NCI-H2029 treated with DMSO at 0.1 percent for 48 hours (cell line): ENCODE measurements at places on chromosomes 2 and 18.

- DNase-seq: no peak
These were observed 130.9 kb downstream of the RNF152 start for GRCh38 chr18:61761875-61762274.

DNA sequence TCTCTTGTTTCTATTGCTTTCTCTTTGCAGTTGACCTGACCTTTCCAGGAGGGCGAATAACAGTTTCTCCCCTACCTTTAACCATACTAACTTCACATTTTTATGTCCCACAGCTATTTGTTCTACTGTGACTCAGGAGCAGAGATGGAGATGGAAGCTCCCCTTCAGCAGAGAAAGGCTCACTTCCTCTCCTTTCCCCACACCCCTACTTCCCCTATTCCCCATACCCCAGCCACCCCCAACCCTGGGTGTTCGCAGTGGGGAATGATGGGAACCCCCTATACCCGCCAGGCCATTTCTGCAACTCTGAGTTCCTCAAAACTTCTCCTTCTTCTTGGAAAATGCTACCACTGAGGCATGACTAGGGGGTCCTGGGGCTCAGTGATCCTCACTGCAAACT lies 285.4 kb upstream of the MGAT5 start:
- DNase-seq: no peak

DNA sequence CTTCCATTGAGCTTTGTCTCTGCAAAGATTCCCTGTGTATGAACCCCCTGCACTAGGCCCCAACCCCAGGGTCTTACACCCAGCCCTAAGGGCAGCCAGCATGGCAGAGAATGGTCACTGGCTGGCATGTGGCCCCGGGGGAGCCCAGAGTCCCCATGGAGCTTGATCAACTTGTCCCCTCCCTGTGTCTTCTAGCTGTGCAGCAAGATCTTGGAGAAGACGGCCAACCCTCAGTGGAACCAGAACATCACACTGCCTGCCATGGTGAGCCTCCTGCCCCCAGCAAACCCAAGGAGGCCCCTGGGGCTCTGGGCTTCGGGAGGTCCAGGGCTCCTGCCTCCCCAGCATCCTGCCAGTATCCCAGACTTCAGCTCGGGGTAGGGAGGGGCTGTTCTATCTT lies 81.5 kb downstream of the DYSF start:
- no peak for DNase-seq

- no peak for DNase-seq
These were observed 356.2 kb downstream of the KCNJ3 start for GRCh38 chr2:155054712-155055111.

- DNase-seq: no peak
These were observed 306.2 kb upstream of the ZEB2 start for GRCh38 chr2:144826105-144826504.

DNA sequence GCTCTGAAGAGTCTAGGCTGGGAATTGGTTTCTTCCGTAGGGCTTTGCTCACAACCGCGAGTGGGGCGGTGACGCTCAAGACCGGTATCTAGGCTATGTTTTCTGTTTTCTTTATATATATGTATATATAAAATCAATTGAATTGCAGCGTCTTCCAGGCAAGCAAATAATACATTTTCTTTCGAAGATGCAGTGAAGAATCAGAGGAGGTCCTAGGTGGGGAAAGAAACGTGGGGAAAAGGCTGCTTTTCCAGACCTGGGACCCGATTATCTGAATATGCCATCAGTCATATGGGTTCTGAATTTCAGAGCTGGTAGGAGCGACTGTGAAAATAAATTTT lies 714 bp upstream of the SCN9A start:
- no peak for DNase-seq

- DNase-seq: no peak
These were observed 204.2 kb downstream of the TMEM247 start for GRCh38 chr2:46683541-46683940.

GRCh38 chr2:23912054-23912453 lies 14.9 kb downstream of the ATAD2B start:
- no peak for DNase-seq

GRCh38 chr2:188629753-188630527 lies 338.3 kb downstream of the GULP1 start:
- no peak for DNase-seq

DNA sequence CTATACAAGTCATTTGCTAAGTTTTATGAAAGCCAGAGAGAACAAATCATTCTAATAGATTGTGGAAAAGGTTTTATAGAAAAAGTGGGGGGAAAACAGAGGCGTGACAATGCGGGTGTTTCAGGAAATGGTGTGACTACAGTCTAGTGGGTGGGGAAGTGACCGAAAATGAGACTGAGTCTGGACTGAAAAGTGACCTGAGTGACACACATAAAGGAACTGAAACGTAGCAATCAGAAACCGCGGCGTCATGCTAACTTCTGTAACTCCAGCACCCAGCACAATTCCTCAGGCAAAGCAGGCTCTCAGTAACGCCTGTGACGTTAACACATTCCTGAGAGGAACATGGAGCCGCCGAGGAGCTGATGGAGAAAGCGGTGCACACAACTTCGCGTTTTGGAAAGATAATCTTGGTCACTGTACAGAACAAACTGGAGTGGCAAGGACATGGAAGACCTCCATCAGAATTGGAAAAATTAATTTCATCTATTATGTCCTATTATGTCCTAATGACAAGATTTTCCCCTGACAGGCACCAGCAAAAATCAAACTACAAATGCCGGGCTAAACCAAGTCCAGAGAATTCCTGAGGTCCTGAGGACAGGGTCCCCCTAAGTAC lies 1.4 kb upstream of the CD226 start:
- no peak for DNase-seq

DNA sequence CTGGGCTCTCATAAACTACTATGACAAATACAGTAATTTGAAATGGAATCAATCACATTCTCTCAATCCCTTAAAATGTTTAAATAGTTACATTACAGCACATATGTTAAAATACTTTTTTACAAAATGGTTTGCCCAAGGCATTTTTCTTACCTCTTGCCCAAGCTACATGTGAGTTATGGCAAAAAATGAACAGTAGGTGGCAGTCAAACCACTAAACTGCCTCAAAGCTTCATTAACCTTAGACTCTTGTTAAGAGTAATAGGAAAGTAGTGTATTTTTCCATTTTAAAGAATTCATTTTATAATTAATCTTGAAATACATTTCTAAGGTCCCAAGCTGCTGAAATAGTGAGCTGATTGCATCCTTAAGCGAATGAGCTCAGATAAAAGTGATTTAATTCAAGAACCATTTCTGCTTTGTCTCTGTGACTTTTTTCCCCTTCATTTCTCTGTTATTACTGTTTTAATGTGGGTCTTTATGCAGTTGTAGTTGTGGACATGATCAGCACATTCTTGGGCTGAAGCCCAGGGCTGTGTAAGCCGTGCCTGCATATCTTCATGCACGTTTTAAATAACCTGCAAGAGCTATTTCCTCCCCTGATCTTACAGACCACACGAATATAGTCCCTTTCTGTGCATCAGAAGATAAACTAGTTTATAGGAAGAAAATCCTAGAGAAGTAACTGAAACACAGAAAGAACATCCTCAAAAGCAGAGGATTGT lies 311.8 kb downstream of the LNPK start:
- peak; percentile 44 for DNase-seq

GRCh38 chr2:162125138-162125537 lies 26.9 kb downstream of the GCG start:
- DNase-seq: no peak

GRCh38 chr2:62071126-62071598 lies 124.8 kb upstream of the B3GNT2 start:
- DNase-seq: no peak

DNA sequence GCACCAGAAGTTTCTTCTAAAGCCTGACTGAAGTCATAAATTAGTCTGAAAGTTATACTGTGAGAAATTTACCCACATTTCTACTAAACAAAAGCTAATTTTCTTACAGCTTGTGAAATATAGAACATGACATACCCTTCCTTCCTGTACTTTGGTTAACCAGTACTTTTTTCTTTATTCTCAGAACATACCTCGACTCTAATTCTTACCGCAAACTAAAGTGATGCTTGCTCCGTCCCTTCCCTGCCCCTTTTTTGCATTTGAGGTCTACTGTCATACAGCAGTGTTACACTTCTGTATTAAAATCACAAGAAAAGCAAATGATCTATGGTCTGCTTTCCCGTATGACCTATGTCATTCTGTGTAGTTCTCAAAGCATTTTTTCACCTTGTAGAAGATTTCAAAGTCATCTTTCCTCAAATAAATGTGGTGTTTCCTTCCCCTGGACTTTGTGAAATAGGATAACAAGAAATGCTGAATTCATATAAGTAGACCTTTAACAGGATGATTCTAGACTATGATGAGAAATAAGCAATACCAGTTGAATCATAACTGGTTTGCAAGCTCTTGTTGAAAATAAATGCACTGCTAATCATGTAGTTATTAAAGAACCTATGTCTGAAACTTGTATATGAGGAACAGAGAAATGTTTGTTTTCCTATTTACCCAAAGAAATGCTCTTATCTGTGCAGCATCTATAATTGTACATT lies 30.4 kb downstream of the CYTIP start:
- no peak for DNase-seq

DNA sequence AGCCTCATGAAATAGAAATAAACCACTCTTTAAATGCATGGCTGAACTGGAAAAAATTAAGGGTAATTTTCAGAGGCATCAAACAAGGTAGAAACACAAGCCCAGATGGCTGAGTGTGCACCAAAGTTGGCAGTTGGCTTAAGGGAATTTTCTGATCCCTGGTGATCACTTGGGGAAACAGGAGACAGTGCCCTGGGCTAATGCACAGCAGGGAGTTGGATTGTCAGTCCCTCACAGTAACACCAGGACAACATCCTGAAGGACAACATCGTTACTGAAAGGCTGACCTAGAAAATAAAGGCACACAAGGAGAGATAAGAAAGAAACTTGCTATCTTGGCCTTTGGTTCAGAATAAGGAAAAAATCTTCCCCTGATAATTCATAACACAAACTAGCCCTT lies 417.0 kb downstream of the SLC4A3 start:
- no peak for DNase-seq

DNA sequence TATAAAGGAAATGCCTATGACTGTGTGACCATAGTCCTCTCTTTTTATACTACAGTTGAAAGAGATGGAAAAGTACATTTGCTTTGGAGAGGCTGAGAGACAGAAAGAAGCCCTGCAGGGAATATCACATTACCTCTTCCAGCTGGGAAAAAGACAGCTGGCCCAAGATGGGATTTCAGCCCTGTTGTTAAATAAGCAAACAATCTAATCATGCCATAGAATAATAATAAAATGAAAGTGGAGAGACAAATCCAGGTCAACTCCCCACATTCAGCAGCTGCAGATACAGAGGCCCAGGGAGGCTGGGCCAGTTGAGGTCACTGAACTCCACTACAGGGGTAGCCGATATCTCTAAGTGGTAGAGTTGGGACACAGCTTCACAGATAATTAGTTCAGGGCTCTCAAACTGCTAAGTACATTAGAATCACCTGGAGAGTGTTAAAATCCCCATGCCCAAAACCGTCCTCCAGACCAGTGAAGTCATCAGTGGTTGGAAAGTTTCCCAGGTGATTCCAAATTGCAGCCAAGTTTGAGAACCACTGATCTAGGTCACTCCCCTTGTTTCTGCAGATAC lies 81.9 kb downstream of the MOGAT1 start:
- DNase-seq: peak; percentile 48

DNA sequence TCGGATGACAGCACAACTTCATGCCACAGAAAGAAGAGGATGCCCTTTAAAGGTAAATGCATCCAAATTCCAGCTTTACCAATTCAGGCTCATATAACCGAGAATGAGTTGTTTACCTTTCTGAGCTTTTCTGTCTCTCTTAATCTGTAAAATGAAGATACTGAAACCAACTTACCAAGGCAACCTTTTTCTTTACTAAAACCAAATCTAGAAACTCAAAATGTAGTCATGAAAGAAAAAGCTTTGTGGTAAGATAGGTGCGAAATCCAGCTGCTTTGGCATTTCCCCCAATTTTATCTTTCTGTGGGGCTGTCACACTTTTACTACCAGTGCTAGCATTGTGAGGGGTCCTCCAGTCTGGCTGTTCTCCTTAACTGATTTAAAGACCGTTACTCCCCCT lies 240.4 kb downstream of the IKZF2 start:
- no peak for DNase-seq

DNA sequence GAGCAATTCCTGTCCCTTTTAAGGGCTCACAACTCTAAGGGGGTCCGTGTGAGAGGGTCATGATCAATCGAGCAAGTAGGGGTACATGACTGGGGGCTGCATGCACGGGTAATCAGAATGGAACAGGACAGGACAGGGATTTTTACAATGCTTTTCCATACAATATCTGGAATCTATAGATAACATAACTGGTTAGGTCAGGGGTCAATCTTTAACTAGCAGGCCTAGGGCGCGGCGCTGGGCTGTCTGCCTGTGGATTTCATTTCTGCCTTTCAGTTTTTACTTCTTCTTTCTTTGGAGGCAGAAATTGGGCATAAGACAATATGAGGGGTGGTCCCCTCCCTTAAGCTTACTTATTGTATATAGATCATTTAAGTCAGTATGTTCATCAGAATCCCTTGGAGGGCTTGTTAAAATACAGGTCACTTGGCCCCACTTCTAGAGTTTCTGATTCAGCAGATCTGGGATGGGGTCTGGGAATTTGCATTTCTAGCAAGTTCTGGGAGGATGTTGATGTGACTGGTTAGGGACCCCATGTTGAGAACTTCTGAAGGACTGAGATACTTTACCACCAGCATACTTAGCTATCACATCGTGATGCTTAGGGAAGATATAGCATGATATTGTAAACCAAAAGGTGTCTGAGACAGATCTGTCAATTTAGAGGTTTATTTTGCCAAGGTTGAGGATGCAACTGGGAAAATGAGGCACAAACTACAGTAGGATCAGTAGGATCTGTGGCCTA lies 2.8 kb upstream of the INPP4A start:
- no peak for DNase-seq
